Activated naive CD4-positive, alpha-beta T cell treated with Interleukin-2 at 50 U/mL for 16 hours (primary cell): ENCODE measurements at places on chromosomes 1 and 21.

GRCh38 chr1:58104960-58105359 is 441.6 kb downstream of the OMA1 start:
- no peak for DNase-seq

DNA sequence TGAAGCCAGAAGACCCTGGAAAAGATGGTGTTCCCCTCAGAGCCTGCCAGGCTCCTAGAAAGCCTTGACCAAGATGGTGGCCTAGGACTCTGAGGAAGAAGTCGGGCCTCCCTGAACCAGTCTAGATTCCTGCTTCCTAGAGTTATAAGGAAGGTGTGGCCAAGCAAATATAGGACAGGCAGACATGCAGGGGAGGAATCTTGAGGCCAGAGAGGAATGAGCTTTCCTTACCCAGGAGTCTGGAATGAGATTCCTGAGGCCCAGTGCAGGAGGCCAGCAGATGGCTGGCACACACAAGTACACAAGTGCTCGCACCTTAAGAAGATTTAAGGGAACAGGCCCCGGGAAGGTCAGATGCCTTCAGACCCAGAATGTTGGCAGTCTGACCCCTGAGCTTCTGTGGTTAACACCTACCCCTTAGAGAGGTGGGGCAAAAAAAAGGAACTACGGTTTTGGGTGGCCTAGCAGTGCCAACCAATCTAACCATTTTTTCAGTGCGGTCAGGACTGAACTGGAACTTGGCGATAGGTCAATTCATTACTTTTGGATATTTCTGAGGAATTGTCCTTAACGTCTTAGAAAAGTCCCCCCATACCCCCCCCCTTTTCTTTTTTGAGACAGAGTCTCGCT is 73.3 kb downstream of the MDM4 start:
- DNase-seq, result no peak

DNA sequence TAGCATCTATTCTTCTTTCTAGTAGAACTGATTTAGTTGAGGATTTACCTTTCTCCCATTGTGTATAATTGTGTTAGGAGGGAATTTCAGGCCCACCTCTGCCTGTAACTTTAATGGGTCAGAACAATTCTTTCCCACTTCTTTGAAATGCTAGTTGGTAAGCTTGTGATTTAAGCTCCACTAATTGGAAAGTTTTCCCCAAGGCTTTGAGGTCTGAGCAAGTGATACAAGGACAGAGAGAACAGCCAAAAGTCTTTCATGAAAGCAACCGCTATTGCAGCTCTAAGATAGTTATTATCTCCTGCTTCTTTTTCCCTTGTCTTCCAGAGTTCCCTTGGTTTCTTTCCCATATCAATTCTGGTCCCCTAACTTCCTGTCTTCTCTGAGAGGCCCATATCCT is 38.7 kb upstream of the PDC start:
- no peak for DNase-seq

GRCh38 chr1:111475701-111476100 is 1.9 kb downstream of the C1orf162 start:
- DNase-seq, result peak; percentile 43

DNA sequence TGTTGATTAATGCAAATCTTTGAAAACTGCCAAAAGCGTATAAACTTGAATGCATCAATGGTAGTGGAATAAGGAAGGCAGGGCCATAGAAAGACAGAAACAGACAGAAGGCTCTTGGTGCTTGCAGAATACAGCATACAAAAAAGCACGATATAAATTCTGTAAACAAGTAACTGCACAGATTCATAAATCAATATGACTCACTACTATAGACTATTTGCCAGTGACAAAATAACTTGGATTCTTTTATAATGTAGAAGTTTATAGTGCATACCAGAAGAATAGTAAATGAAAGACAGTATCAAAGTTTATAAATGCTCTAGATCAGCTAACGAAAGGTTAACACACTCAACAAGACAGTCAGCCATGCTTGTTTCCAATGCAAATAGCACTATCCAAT is 349.6 kb downstream of the PTBP2 start:
- DNase-seq, result no peak

DNA sequence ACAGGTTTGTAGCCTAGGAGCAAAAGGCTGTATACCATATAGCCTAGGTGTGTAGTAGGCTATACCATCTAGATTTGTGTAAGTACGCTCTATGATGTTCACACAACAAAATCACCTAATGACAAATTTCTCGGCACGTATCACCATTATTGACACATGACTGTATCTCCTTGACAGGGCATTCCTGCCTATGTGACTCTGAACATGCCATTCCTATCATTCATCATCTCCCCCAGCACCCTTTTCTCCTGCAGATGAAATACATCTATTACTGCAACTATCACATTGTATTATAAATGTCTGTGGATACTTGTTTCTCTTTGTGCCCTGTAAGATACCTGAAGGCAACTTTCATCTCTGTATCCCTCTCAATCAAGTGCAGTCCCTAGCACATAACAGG is 29.9 kb downstream of the TP53BP2 start:
- DNase-seq, result no peak

- DNase-seq, result no peak
These were observed 34.6 kb upstream of the NID1 start for GRCh38 chr1:236099355-236099974.

DNA sequence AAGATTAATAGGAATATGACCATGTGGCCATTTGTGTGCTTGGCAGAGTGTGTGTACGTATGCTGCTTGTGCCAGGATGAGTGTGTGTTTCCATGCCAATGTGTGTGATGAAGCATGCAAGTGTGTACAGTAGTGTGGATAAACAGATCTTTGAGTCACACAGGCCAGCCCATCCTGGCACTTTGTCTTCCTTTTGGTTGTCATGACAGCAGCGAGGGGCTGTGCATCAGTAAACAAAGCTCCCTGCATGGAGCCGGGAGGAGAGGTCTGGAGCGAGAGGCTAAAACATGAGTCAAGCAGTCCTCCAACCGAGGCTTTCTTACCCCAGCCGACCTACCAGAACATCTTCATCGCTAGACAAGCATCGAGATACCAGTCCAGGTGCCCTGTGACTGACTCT is 221.2 kb downstream of the CACNA1E start:
- DNase-seq, result no peak

- DNase-seq, result no peak
These were observed 156.5 kb downstream of the KCNJ6 start for GRCh38 chr21:37759777-37760176.

DNA sequence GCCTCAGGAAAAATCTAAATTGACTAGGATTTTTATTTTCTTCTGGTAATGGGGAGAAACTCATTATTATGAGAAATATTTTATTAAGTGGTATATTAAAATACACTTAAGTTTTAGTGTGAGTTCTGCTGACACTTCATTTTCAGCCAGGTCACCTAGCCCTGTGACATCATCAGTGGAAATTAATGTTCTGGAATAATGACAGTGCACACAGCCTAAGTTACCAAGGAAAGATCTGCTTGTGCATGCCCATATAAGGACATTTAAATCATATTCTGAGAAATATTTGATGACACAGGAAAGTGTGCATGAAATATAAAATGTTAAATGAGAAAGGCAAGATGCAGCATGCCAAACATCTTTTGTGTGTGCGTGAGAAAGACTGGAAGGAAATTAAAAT is 102.0 kb downstream of the KIF14 start:
- DNase-seq, result no peak

DNA sequence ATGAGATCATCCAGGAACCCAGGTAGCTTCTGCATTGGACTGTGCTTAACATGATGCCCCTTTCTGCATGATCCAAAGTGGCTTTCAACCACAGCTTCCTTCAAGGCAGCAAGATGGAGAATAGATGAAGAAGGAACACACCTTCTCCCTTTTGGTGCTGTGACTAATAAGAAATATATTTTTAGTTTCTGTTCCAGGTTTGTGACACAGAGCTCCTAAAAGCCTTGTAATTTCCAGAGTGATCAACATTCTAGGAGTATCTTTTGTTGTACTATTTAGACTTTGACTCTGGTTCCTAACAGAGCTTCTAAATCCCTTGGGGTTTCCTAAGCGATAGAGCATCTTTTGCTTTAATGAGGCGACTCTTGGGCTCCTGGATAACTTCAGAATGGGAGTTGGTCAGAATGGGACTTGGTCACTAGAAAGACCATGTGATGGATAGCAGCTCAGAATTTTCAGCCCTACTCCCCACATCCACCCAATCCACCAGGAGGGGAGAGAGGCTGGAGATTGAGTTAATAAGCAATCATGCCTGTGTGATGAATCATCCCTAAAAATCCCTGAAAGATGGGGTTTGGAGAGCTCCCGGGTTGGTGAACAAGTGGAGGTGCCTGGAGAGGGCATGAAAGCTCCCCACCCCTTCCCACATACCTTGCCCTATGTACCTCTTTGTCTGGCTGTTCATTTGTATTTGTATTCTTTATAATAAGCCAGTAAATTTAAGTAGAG is 134.8 kb downstream of the FGGY start:
- DNase-seq, result no peak

DNA sequence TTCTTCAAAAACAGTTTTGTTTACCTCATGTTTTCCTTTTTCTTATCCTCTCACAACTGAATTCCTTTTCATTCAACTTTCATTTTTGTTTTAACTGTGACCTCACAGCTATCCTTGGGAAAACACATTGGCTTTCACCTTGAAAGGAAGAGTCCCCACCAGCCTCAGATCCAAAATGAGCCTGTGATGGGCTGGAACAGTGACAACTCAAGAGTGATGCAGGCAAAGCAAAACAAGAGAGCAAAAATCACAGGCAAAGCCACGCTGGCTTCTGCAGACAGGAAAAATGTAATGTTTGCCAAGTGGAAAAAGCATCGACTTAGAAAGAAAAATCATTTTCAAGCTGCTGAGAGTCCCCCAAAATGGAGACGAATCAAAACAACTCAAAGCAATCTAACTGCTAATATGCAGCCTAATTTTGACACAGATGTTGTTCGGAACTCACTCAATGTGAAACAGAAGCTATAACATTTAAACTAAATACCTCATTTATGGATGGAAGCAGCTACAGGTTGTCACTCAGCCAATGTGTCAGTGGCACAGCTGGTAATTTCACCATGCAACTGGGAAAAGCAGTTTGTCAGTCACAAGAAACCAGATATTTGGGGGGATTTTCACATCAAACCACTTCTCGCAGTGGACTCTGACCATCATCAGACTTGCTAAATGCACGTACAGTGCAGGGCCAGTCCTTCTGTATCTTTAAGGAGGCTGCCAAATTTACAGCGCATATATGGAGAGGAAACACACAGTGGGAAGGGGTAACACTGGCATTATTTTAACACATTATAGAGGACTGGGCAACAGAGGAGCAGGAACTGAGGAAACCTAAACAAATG is 50.7 kb downstream of the ALG14 start:
- DNase-seq, result no peak
